Activated CD8-positive, alpha-beta memory T cell treated with anti-CD3 and anti-CD28 coated beads for 48 hours (primary cell): ENCODE measurements at places on chromosomes 3 and 15.

DNA sequence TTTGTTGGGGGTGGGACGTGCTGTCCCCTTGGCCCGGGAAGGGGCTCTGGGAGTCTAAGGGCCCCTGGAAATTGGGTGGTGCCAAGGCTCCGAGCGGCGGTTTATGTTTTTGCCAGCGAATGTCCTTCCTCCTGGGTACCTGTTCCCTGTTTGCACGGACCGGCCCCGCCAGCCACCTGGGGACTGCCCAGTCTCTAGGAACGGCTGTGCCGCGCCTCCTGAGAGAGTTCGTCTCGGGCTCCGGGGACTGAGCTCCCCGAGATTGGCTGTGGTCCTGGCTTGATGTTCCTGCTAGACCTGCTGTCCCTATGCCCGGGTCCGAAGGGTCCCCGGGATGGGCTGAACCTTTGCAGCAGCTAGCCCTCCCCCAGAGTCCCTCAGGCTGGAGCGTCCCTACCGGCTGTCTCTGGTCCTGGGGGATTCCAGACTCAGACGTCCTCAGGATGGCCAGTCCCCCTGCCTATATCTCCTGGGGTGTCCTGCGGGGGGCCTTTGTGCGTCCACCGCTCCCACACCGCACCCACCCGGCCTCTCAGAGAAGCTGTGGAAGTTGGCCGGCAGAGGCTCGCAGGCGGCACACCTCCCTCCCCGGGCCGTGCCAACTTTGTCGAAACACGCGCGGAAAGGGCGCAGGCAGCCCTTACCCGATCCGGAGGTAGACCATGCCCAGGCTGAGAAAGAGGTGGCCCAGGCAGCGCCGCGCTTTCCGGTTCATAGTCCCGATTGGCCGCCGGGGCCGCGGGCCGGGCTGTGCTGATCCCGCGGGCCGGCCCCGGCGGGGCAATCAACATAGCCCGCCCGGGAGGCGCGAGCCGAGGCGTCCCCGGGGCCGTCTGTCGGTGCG lies 547 bp downstream of the WNT7A start:
- DNase-seq = no peak

GRCh38 chr3:17384567-17385296 lies 357.7 kb downstream of the TBC1D5 start:
- no peak for DNase-seq

DNA sequence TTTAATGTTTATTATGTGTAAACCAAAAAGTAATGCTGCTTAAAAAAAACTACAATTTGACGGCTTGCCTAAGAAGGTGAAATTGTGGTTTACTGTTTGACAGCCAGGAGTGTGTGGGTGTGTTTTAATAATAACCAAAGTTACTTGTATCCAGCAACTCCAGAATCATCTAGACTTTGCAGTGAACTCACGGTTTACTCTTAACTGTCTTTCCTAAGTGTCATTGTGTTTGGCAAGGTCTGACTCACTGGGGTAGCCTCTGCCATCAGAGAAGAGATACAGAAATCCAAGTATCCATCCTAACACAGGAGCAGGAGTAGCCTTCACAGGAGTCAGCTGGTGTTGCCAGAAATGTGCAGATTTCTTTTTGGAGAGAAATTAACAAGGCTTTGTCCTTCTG lies 151.1 kb downstream of the CTNNB1 start:
- no peak for DNase-seq

DNA sequence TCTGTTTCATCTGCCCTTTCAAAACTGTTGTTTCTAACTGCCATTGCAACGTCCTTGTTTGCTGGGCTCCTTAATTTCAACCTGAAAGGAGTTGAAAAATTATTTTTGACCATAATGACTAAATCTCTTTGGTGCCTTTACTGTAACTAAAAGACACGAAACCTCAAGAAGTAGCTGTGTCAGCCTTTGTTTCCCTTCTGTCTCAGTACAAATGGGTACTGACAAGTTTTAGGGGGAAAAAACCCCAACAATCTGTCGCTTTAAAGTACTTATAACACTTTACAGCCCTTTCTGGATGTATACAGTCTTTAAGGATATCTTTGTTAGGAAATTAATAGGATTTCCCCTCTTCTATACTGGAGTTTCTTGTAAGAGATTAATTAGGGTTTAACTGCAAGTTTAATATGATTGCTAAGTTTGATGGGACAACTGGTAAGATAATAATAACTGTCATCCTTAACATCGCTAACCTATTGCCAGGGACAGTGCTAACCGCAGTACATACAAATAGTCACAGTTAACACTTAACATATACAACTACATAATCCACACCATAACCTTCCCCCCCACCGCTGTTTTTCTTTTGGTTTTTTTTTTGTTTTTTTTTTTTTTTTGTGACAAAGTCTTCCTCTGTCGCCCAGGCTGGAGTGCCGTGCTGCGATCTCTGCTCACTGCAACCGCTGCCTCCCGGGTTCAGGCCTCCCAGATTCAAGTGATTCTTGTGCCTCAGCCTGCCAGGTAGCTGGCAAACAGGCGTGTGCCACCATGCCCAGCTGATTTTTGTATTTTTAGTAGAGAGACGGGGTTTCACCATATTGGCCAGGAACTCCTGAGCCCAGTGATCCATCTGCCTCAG lies 1.7 kb downstream of the GXYLT2 start:
- no peak for DNase-seq

GRCh38 chr3:163722405-163722804 lies 1355.9 kb downstream of the SI start:
- no peak for DNase-seq
